A549 treated with ZK216348 at 1 μM for 4 hours (cell line): ENCODE measurements at places on chromosomes 4 and X. TPM values are rescaled to one million over a fixed set of nuclear protein-coding genes. Genes with fewer than 3 reads are reported as not detected.

The ATOH1 gene
- total RNA-seq: not detected in 5 replicates

The WNK3 gene
- 0.05 to 0.07 TPM in 2 of 5 replicates, not detected in the others for total RNA-seq

The MAGEC1 gene
- 0.15 TPM in 1 of 5 replicates, not detected in the others for total RNA-seq

The FRG2 gene
- total RNA-seq: 0.12 TPM in 1 of 5 replicates, not detected in the others

The TEX11 gene
- total RNA-seq: not detected in 5 replicates

The PLK4 gene
- 16.7 to 21.3 TPM (median 18.9 TPM) in 5 replicates for total RNA-seq

The PPM1K gene
- 0.58 to 1.1 TPM (median 0.82 TPM) in 5 replicates for total RNA-seq

The BRCC3 gene
- 22.7 to 31.6 TPM (median 25.2 TPM) in 5 replicates for total RNA-seq

The MCTS1 gene
- total RNA-seq: 77.2 to 129 TPM (median 90.0 TPM) in 5 replicates

The PAGE4 gene
- not detected in 5 replicates for total RNA-seq

The CPLX1 gene
- total RNA-seq: 0.46 to 1.5 TPM (median 0.88 TPM) in 5 replicates

The COL4A5 gene
- total RNA-seq: 9.5 to 17.3 TPM (median 12.8 TPM) in 5 replicates

The PPP1R2C gene
- total RNA-seq: not detected in 5 replicates

The SRPK3 gene
- total RNA-seq: 0.04 TPM in 1 of 5 replicates, not detected in the others

The SLC49A3 gene
- 0.14 to 0.44 TPM (median 0.22 TPM) in 4 of 5 replicates, not detected in the other for total RNA-seq

The PABPC4L gene
- 0.02 to 0.10 TPM (median 0.07 TPM) in 4 of 5 replicates, not detected in the other for total RNA-seq

The ODAM gene
- not detected in 5 replicates for total RNA-seq

The FAM149A gene
- 0.98 to 1.6 TPM (median 1.2 TPM) in 5 replicates for total RNA-seq

The HTN1 gene
- total RNA-seq: not detected in 5 replicates

The ADRA2C gene
- total RNA-seq: 5.9 to 15.9 TPM (median 11.4 TPM) in 5 replicates

The TMSB15A gene
- 0.61 to 0.85 TPM (median 0.62 TPM) in 3 of 5 replicates, not detected in the others for total RNA-seq
